ENCODE measurements at places on chromosomes 3 and 15.
A peak's percentile ranks its signal among the peaks of the same experiment; 100 is the strongest.

DNA sequence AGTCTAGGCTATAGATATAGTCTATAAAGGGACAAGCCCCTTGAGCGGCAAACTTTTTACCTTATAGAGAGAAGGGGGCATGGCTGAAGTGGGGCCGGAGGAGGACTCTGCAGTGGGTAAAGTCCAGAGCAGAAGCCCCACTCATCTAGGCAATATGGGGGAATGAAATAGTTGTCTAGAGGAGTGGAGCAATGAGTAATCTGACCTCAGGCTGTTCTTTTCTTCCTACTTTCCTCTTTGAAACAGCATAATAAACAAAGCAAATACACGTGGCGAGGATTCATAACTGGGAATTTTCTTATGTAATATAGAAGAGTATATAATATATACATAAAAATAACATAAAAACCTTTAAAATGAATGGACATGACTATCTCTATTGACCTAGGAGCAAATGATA is 546.4 kb upstream of the ZNF385D start:
- DNase-seq, result no peak

DNA sequence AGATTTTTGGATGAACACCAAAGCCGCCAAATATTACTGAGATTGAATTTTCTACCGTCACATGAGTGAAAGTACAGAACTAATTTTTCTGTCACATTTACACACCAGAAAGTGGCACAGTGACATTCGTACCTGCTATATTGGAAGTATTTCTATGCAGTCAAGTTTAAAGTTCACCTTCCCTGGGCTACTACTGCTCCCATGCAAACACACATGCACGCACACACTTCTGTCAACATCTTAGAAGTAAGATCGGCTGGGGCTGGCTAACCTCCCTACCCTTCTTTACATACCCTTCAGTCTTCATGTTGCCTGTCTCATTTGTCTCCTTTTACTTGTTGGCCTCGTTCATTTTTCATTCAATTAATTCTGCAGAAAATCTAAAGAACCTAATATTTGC is 19.0 kb upstream of the TM4SF1 start:
- no peak for DNase-seq

DNA sequence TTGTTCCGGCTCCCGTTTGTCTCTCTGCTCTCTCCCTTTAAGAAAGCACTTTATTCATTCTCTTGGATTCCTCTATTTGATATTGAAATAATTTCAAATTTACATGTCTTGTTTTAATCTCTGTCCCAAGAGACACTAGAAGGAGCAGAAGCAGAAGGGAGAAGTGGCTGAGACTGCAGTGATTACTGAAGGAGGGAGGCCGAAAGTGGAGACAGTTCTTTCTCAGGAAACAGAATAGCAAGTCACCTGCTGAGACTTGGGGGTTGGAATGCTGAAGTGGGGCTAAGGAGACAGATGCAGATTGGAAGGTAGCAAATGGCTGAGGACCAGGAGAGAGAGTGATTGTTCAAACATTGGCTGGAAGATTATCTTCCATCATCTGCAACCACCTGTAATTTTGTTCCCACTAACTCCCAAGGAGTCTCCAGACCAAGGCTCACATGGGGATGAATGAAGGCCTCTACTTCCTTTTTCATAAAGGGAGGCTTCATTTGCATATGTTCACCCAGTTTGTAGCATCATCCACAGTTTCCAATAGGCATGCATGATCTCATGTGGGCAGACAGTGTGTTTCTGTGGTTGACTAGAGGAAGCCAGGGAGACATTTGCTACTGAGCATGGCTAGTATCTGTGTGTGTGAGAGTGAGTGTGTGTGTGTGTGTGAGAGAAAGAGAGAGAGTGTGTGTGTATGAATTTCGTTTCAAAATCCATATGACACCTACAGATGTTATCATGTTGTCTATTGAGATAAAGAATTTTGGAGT is 24.0 kb downstream of the LTF start:
- no peak for DNase-seq

DNA sequence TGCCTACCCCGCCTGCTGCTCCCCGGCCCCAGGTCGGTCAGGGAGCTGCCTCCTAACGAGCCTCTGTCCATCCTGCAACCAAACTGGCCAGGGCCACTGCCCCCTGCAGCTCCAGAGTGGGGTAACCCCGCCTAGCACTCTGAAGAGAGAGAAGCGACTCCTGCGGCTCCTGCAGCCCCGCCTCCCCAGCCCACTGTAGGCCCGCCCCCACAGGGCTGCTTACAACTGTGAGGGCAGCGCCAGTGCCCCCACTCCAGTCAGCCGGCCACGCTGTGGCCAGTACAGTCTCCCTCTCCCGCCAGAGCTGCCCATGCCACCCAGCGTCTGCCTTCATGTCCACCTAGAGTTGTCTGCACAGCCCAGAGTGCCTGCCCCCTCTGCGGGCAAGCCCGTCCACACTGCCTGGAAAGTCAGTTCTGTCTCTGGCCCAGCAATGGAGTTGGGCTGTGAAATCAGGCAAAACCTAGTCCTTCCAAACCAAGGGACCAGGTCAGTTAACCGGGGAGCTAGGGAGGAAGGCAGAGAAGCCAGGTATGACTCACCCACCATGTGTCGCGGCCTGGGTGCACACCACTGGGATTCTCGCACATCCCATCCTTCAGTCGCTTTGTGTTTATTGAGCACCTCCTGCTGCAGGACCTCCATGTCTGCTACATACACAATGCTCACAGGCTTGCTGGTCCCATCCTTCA is 2.4 kb downstream of the UCN2 start:
- DNase-seq, result peak; percentile 46

- DNase-seq, result no peak
Observed at GRCh38 chr3:7271631-7272030, 410.7 kb downstream of the GRM7 start.

DNA sequence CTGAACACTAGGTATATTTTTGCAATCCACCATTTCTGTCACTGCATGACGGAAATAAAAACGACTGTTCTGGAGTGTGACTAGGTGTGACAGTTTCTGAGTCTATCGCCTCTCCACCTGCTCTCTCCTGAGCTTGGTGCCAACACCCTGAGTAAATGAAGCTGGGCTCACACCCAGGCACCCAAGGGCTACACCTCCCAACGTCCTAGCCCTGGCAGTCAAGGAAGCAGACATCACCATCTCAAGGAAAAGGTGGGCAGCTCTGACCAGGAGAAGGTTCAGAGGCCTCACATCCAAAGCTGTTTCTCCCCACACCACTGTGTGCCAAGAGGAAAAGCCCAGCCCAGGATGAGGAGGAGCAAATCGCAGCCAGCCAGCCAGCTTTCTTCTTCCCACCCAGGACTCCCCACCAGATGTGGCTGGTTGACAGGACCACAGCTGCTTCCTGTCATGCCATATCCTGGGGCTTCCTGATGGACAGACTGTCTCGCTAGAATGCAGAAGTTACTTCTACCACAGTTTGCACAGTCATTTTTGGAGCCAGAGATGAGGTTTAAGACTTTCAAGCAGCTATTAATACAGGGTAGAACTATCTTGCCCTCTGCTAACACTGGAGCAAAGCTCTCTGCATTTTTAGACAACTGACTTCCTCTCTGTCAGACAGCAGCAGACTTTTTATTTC is 3.3 kb downstream of the SCAMP2 start:
- no peak for DNase-seq

DNA sequence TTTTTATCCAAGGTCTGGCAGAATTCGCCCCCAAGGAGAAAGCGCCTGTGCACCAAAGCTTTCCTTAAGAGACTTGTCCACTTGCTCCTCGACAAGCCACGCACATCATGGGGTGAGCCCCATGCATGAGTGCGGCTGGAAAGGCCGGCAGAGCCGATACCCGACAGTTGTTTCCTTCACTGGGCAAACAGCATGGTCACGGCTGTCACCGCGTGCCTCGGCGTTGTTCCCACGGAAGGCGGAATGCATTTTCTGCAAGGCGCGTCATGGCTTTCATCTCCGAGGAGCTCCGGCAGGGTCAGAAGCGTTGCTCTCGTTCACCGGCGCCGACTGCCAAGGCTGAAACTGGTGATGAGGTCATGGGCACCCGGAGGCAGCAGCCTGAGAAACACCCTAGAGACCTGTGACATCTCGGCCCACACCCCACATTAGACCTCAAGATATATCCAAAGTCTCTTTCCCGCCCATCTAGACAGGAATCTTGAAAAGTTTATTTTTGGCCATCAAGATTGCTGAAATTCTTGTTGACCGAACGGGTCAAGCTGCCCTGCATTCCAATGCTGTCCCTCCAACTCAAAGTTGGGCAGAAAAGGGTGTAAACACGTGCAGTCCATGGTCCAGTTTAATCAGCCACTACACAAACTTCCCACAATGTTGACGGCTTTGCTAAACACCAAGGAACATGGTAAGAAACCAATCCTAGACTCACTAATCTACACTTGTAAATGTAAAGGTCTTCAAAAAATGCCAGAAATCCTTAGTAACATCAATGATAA is 604 bp upstream of the TJP1 start:
- DNase-seq, result peak; percentile 57

- DNase-seq, result no peak
Observed at GRCh38 chr15:84752700-84753099, 4.3 kb downstream of the ZNF592 start.

- DNase-seq, result peak; percentile 80
Observed at GRCh38 chr3:126081618-126082361, 2.1 kb downstream of the SLC41A3 start.

DNA sequence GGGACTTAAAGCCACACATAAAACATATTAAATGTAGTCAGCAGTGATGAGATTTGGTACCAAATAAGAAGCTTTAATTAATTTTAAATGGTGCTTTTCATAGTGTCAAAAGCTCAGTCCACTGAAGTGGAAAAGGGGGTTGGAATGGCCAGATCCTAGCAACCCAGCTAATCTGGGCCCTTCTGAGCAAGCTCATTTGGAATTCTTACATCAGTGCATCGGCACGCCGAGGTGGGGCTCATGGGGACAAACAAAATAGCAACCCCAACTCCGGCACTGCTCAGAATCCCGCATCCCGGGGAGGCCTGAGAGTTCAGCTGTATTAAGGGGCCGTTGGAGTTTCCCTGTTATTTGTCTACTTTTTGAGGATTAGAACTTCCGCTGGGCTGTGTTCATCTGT is 526.4 kb downstream of the SOX2 start:
- DNase-seq, result peak; percentile 25

DNA sequence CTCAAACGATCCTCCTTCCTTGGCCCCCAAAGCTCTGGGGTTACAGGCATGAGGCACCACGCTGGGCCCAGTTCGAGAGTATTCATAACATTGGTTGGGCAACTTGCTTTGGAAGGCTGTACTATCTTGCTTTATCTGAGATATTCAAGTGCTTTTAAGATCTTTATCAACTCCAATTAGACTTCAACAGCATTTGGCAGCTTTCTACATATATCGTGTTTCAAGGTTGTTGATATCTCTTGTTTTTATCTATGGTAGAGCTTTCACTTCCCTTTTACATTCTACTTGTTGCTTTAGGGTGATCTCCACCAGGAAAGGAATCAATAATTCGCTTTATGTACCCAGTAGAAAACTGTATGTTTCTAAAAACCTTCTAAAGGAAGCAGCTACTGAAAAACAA is 395.3 kb downstream of the IL5RA start:
- DNase-seq, result no peak

GRCh38 chr15:50556642-50557371 is 10.3 kb upstream of the USP50 start:
- no peak for DNase-seq

GRCh38 chr3:38349684-38350359 is 3.2 kb downstream of the XYLB start:
- no peak for DNase-seq

DNA sequence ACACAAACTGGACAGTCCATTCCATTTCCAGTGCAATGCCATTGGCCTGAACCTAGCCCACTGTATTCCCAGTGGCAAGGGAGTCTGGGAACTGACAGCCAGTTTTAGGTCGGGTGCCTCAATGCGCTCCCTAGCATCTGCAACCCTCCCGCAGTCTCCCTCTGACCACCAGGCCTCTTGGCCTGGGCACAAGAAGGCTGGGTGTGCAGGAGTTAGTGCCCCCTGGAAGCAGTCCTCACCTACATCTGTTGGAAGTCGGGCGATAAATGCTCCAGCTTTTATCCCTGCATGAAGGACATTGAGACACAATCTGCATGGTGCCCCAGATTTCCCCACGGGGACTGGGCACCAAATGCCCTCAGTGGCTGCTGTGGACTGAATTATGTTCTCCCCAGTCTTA is 12.7 kb downstream of the C3orf22 start:
- DNase-seq, result no peak

- no peak for DNase-seq
Observed at GRCh38 chr3:126151562-126152302, 28.7 kb downstream of the ALDH1L1 start.

GRCh38 chr3:126345231-126345630 is 12.0 kb downstream of the KLF15 start:
- DNase-seq, result no peak

GRCh38 chr3:173045770-173046382 is 95.2 kb downstream of the SPATA16 start:
- DNase-seq, result no peak

DNA sequence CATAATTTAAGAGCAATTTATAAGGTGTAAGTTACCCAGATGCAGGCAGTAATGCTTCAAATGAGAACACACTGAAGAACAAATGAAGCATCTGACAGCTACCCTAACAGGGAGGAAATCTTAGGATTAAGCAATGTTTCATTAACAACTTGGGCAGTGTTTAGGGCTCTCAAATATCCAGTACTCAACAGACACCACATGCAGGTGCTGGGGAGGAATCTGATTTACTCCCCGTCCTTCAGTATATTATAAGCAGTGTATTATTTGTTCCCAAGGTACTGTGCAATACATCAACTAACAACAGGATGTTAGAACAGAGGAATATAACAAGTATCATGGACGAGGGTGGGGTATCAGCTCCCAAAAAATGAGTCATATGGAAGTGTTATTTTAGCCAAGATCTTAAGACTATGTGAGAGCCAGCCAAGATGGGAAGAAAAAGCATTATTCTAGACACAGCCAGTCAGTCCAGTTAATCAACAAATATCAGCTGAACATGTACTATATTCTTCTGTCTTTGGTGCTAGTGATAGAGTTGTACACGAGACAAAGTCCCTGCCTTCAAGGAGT is 20.4 kb downstream of the BTBD1 start:
- no peak for DNase-seq

DNA sequence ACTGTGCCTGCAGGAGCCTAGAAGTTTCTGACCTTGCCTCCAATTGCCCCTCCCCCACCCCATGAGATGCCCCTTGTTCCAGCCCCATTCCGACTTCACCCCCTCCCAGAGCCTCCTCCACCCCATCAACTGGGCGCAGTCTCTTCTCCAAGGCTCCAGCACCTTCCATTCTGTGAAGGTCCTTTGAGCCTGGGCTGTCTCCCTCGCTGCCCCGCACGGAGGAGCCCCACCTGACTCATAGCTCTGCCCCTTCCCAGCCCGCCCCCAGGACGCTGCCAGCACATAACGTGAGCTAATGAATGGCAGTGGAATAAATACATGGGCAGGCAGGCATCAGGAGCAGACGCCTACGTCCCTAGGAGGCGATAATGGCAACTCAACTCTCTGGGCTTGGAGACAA is 113.1 kb downstream of the NUP210 start:
- DNase-seq, result no peak

- no peak for DNase-seq
Observed at GRCh38 chr3:88991496-88991895, 115.9 kb upstream of the EPHA3 start.

Data from urothelium cell line (cell line).